ENCODE measurements at places on chromosomes 4 and X.

GRCh38 chr4:110678517-110679227 lies 55.8 kb upstream of the PITX2 start:
- DNase-seq = no peak

GRCh38 chrX:46573892-46574773 lies 568 bp downstream of the CHST7 start:
- no peak for DNase-seq

DNA sequence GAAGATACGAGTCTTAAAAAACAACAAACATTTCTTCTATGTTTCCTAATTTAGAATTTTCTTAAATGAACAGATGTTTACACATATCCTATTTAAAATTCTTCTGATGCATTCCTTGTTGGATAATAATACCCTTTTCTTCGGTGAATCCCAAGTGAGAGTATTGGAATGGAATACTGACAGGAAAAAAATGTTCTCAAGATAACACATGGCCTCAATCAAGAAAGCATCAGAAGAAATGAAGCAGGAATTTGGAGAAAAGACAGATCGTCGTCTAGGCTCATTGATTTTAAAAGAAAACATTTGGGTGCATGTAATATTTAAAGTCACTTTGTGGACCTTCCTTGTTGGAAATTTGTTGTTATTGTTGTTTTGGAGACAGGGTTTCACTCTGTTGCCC lies 196.9 kb upstream of the ANK2 start:
- DNase-seq = no peak

- no peak for DNase-seq
Measured at GRCh38 chr4:38762560-38762959, 20.2 kb downstream of the TLR10 start.

GRCh38 chrX:47574547-47575301 lies 7.5 kb upstream of the TIMP1 start:
- no peak for DNase-seq

GRCh38 chr4:113555868-113556267 lies 205.7 kb downstream of the CAMK2D start:
- no peak for DNase-seq

GRCh38 chr4:145736241-145736831 lies 56.4 kb downstream of the C4orf51 start:
- DNase-seq = peak; percentile 62

DNA sequence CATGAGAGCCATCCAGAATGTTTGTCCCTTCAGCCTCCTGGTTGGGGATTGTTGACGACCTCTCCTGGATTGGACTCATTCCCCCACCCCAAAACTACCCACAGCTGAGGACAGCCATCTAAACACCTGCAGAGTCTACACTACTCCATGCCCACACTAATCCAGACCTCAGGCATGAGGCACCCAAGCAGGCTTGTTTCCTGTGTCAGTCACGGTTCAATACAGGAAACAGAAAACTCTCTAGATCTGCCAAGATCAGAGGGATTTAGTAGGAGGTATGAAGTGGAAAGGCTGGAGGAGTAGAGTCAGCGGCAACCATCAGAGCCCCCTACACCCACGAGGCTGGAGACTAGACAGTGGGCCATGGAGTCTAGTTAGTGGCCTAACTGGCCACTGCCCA lies 37.7 kb downstream of the HAND2 start:
- DNase-seq = no peak

- no peak for DNase-seq
Measured at GRCh38 chrX:49868739-49869138, 10.5 kb upstream of the USP27X start.

DNA sequence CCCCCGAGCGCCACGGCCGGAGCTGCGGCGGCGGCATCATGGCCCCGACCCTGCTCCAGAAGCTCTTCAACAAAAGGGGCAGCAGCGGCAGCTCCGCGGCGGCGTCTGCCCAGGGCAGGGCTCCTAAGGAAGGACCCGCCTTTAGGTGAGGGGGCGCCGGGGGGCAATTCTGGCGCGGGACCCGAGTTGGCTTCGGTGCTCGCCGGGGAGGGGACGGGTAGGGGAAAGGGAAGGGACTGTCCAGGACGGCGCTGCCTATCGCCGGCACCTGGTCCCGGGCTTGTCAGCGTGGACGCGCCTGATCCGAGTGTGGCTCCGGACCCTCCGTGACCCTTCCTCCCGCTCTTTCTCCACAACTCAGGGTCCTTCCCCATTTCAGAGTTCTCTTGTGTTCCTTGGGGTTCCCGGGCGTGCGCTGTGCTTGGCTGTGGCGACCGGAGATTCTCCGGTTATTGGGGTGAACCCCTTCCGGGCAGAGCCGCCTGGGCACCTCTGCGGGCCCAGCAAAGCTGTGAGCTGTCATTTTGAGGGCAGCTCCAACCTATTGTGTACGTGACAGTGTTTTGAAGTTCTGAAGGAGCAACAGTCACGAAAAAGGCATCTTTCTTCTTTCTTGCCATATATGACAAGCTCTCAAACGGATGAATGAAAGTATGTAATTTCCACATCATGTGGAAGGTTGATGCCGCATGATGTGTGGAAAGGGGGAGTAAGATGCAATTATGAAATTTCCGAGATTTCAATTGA lies 522 bp downstream of the FNIP2 start:
- DNase-seq = no peak

- DNase-seq = no peak
Measured at GRCh38 chr4:10151182-10151581, 34.6 kb upstream of the WDR1 start.

DNA sequence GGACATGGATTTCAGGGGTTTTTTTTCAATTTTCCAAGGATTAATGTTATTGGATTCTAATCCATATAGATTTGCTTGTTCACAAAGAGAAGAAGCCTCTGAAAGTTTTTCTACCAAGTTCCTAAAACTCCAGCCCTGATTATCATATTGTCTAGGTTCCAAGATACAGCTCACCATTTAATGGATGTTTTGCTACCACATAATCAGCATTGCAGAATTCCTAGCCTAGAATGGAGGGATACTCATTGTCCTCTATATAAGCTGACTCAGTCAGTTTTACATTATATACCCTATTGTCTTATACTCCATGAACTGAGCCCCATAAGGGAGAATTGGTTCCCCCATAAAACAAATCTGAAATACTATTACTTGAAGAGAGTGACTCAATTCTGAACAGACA lies 664.7 kb upstream of the FAM241A start:
- no peak for DNase-seq

DNA sequence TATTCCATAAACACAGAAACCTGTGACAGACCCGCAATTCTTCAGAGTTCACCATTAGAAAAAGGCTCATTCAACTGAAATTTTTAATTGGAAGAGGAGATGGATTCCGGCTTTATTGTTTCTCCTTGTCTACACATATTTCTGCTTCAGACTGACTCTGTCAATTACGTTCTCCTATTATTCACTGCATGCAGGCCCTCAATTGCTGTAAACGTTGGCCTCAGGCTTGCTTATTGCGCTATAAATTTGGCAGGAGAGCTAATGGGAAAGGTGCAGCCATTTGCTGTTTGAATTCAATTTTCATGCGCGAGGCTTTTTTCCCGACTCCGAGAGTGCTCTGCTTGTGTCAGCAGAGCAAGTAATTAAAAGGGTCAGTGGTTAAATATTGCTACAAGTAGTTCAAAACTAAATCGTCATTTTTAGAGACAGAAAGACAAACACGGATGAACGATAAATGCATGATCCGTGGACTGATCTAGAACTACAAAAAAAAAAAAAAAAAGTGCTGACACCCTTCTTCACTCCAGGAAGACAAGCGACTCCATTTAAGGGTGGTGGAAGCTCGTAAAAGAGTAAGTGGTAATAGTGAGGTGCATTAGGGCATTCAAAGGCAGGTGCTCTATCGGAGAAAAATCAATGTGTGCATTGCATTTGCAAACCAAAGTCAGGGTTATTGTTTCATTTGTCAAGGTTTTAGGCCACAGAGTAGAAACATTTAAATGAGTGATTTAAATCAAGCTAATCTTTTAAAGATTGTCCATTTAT lies 841.6 kb upstream of the FRG1 start:
- no peak for DNase-seq

DNA sequence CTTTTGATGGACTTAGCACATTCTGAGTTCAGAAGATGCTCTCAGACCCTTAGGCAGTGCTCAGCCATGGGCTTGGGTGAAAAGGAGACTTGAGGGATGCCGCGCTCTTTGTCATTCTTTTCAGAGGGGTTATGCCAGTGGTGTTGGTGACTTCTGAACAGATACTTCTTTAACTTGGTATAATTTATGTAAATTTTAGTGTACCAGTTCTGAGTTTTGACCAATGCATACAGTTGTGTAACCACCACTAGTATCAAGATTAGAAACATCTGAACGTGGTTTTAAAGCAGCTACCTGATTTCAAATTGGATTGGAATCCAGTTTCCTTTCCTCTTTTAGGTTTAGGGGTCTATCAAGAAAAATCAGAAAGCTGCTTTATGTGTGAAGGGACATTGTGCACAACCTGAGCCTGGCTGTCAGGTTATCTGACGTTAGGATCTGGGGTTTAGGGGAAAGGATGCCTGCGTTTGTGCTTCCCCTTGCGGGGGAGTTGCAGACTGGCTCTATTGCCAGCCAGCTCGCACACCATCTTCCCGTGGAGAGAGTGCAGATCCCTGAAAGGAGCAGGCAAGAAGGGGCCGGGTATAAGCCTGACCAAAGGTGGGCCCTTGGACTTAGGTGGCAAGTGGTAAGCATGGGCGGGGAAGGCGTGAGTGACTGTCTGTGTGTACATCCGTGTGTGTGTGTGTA lies 19.0 kb downstream of the SMS start:
- DNase-seq = no peak

- DNase-seq = no peak
Measured at GRCh38 chr4:8230033-8230432, 30.9 kb downstream of the SH3TC1 start.

DNA sequence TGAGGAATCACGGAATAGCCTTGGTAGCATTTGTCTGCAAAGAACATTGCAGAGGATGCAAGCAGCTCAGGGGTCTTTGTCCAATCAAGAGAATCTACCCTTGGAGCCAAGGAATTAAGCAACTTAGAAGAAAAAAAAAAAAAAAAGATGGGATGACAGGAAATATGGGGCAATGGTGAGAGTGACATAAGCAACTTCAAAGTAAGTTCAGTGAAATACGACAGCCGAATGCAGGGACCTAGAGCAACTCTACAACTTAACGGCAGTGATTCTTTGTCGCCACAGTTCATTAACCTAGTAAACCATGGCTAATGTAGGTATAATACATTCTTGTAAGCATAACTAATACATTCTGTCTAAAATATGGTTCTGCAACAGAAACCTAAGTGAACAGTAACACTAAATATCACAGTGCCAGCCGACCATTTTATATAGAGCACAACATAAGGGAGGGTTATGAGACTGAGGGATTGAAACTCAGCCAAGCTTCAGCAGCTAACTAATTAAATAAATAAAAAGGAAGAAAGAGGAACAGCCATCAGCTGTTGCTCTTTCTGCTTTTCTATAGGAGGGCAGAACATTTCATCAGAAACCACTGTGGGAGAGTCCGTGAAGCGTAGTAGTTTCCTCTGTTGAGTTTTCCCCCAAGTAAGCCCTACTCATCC lies 74.7 kb downstream of the PPARGC1A start:
- DNase-seq = no peak

- peak; percentile 14 for DNase-seq
Measured at GRCh38 chr4:154506253-154506652, 14.7 kb upstream of the DCHS2 start.

- DNase-seq = no peak
Measured at GRCh38 chr4:42293967-42294813, 103.1 kb upstream of the SHISA3 start.

DNA sequence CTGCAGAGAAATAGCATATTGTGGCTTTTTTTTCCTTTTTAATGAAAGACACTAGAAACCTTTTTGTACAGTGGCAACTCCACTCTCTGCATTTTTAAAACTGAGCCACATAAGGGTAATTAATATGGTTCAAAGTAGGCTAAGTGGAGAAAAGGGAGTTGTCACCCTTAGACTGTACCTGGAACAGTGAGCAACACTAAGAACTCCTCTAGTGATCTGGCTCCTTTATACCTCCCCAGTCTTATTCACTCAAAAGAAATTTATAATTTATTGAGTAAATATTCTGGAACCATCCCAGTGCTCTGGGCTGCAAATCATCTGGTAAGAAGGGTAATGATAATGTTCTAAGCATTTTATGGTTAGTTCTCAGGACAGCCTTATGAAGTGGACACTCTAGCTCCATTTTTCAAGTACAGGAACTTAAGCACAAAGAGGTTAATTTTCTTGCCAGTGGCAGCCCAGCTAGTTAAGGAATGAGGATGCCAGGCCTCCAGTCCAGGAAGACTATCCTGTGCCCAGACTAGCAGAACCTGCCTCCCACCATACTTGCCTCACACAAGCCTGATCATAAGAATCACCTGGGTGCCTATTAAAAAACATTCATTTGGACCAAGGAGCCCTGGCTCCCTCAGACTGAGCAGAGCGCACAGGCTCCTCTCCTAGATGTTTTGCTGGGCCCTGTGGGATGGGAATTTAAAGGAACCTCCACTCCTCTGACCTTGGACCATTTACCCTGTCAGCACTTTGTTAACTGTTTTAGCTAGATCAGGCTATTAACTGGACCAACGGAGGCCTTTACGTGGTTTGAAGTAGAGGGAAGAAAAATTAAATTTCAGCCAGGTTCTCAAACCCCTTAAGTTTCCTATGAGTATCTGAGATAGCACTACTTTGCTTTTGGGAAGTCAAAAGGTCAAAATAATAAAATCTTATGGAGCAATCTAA lies 102.6 kb downstream of the PDE5A start:
- DNase-seq = no peak

GRCh38 chr4:97892592-97893266 lies 250.5 kb downstream of the STPG2 start:
- DNase-seq = no peak

DNA sequence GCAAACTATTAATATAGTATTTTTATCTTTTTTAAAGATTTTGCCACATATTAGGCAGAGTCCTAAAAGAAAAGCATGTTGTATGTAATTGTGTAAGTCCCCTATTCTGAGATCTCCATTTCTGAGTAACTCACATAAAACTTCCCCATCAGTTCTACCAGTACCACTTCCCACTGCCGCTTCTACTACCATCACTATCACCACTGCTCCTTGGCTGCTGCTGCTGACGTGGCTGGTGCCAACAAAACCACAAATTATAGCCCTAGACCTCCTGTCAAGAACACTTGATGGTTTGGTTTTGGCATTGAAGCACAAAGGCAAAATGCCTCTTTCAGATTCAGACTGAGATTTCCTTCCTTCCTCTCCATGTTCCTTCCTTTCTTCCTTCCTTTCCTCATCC lies 106.4 kb downstream of the MMRN1 start:
- no peak for DNase-seq

GRCh38 chrX:13570261-13570605 lies 832 bp downstream of the EGFL6 start:
- DNase-seq = no peak

GRCh38 chrX:103356130-103356798 lies at the start of gene TCEAL9:
TCEAL9 (plus strand) TSS chrX:103356506; CDS start chrX:103357685, 1,179 bp downstream.
- DNase-seq = peak; percentile 78

DNA sequence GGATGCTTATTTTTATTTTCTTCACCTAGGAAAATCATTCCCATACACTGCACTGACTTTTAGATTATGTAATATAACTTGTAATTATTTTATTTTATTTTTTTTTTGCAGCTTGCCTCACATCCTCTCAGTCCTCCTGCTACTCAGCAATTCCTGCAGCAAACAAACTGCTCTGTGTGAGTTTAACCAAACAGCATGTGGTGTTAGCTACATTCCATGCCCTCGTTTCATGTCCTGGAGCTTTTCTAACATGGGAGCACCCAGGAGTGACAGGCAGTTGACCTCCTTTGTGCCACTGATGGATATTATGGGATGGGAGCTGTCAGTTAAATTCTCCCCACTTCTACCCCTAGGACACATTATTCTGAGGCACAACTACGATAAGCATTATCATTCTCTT lies 24.8 kb downstream of the CXCL1 start:
- no peak for DNase-seq

GRCh38 chr4:165410214-165410613 lies 31.4 kb downstream of the CPE start:
- no peak for DNase-seq
